ENCODE measurements at places on chromosomes 2 and 18.

DNA sequence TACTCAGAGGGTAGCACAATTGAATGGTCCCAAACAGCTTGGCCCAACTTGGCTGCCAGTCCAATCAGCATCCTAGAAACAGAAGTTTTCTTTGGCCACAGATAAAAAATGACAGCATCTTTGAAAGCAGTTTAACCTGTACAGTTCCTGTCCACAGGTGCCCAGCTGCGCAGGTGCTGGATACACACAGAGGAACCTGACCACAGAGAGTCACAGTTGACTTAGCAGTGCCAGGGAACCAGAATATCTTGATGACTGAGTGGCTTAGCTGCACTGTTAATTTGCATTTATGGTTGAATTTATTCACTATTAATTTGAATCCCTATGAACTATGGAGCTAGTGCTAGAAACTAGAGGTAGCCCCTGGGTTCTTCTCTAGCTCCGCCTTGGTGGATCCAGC, 93.7 kb downstream of the TPGS2 start:
- no peak for DNase-seq

DNA sequence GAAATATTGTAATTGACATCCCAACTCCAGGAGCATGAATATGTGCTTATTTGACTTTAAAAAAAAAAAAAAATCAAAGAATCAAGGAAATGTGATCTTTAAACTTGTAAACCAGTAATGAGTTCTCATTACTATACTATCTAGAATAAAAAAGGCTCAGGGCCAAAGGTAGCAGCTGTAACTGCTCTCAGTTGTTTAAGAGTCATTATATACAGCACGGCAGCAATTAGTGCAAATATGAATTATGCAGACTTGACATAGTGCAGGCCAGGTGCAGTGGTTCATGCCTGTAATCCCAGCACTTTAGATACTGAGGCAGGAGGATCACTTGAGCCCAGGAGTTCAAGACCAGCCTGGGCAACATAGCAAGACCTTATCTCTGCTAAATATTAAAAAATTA, 125.7 kb upstream of the TTC39C start:
- DNase-seq: no peak

GRCh38 chr2:160703648-160704585, 210.3 kb upstream of the RBMS1 start:
- DNase-seq: no peak

- no peak for DNase-seq
These were observed 56.3 kb downstream of the DNAH7 start for GRCh38 chr2:196012314-196012713.

DNA sequence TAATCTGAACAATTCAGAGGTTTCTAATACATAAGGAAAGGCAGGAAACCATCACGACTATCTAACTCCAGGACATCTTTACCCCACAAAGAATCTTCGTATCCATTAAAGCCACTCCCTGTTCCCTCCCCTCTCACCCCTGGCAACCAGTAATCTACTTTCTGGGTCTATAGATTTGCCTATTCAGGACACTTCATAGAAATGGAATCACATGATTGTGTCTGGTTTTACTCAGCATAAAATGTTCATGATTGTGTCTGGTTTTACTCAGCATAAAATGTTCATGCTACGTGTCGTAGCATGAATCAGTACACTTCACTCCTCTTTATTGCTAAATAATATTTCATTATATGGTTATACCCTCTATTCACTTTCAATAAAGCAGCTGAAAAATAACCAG, 11.6 kb downstream of the FECH start:
- no peak for DNase-seq

- no peak for DNase-seq
These were observed 100.3 kb upstream of the TFPI start for GRCh38 chr2:187654535-187654934.

DNA sequence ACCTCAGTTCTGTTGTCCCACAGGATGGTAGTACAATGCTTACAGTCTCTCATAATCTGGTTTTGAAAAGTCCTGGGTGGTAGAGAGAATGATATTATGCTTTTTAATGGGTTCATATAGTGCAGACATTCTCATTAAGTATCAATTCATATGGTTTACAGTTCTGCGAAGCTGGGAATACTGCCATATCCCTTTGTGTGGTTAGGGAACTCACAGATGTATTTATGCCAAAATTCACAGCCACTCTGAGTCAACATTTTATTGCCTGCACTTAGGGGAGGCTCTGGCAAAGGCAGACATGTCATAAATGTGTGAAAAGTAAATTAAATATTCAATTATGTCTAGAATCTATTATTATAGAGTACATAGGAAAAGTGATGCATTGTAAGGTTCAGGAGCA, 808.2 kb downstream of the SUCLG1 start:
- DNase-seq: no peak

DNA sequence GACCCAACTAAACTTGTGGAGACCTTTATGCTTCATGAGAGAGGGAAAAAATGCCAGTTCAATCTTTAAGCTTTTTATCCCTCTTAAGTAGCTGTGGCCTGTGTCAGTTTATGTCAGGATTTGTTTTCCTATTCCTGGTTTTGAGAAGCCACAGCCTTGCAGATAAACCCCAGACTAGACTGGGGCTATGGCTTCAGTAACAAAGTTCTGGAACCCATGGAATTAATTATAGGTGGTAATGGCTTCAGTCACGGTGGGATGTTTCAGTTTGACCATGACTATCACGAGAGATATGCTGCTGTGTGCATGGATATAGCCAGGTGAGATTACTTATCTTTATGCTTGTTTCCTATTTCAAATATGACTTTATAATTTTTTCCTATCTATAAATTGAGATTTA, 134.8 kb downstream of the RAPGEF4 start:
- DNase-seq: no peak

- peak; percentile 31 for DNase-seq
These were observed 182.4 kb downstream of the NCK2 start for GRCh38 chr2:105926960-105927678.

GRCh38 chr2:71181316-71181715, 45.6 kb downstream of the PAIP2B start:
- no peak for DNase-seq

DNA sequence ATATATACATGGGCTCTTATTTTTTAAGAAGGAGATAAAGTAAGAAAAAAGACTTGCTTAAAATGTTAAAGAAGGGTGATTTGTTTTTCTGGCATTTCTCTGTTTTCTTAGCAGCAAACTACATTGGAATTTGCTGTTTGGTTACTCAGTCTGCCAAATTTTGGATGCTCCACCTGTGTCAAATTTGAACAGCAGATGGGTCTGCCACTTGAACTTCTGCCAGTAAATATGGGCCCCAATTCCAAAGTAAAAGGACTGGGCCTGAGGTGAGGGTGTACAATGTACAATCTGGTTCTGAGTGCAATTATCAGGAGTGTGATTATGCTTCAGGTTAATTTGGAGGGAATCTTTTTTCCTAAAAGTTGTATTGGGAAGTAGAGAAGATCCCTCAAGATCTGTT, 794.5 kb downstream of the DSC3 start:
- no peak for DNase-seq

- DNase-seq: no peak
These were observed 12.2 kb upstream of the ZAP70 start for GRCh38 chr2:97701186-97701585.

DNA sequence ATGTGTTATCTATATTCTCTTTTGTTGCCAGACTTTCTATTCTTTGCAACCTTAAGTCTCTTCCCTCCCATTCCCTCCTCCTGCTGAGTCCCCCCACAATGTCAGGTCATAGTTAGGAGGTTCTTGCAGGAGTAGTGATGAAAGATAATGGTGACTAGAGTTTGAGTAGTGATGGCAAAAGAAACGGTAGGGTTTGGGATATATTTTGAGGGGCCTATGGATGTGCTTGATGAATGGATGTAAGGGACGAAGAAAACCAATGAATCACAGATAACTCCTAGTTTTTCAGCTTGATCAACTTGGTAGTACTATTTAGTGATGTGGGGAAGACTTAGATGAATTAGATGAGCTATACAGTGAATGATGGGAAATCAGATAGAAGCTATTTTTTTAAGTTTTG, 21.0 kb downstream of the EML4 start:
- no peak for DNase-seq

GRCh38 chr2:167862296-167862695, 385.1 kb downstream of the STK39 start:
- no peak for DNase-seq

GRCh38 chr2:32678825-32679224, 51.0 kb downstream of the TTC27 start:
- DNase-seq: no peak

DNA sequence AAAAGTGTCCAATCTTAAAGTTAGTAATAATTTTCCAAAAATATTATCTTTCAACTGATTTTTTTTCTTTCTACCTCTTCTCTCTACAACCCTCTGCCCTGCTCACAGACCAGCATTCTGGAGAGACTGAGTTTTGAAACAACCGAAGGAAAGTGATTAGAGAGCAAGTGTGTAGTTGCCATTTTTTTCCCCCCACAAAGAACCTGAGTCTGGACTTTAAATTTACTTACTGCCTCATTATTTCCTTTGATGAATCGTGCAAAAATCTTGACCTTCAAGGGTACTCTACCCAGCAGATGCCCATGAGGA, 63.4 kb upstream of the NEUROD1 start:
- no peak for DNase-seq

DNA sequence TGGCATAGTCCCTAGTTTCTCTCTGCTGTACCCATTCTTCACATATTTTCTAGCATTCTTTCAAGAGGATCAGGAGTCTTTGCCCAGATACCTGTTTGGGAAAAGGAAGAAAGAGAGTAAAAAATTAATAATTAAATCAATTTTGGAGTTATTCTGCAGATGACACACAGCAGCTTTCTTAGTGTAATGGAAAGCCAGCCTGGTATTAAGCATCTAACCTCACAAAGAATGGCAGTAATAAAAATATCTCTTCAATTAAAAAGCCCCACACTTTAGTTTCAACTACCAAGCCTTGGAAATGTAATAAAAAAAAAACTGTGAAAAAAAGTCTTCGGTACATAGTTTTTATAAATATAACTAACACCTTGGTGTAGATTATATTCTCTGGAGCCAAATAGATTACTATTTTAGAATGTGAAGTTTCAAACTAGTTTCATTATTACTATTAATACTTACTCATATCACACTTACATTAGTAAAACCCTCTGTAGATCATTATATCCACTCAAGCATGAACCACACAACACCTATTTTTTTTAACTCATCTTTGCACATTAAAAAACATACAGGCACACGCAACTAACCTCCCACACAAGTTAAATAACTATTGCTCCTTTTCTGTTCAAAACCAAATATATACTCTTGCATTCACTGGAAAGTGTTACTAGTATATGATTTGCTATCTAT, 90.9 kb downstream of the GPD2 start:
- DNase-seq: no peak

DNA sequence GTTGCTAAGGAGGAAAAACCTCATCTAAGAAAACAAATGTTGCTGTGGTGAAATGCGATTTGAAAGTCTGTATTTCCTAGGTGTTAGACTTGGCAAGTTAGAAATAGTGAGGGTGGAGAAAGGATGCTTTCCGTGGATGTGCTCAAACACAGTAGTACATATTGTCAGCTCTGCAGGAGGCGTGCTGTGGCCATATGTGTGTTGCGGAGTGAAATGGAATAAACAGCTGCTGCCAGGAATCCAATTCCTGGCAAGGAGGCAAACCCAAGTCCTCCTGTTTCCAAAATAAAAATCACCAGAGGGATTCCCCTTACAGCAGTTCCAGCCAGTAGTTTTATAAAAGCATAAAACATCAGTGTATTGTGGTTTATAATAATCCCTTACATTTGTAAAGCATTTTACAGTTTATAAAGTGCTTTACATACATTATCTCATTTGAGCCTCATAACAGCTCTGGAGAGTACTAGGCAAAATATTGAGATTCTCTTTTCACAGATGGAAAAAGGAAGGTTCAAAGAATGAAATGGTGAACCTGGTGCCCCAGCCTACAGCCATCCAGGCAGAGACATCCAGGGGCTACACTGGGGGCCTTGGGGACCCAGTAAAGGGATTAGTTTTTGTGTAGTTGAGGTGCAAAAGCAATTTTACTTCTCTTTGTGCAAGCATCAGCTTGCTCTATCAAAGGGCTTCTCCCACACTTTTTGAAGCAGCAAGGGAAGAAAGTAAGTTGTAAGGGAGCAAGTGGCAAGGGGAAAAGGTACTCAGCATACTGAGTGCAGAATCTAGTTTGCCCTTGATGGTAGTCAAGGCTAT, 206.0 kb downstream of the AGPS start:
- no peak for DNase-seq

DNA sequence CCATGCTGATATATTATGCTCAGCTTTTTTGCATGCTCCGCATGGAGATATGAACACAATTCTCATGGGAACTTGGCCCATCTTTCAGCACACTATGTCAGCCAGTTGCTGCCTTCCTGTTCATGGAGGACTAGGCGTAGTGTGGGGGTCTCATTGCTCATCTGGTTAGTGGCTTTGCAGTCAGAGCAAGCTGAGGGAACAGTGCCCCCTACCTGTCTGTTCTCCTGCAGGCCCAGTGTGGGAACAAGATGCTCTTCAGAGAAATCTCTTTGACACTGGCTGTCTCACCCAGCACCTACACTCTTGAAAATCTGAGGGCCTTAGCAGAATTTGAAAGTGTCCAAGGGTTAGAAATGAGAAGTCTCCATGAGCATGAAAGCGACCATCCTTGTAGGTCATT, 47.1 kb downstream of the SPTBN1 start:
- no peak for DNase-seq

DNA sequence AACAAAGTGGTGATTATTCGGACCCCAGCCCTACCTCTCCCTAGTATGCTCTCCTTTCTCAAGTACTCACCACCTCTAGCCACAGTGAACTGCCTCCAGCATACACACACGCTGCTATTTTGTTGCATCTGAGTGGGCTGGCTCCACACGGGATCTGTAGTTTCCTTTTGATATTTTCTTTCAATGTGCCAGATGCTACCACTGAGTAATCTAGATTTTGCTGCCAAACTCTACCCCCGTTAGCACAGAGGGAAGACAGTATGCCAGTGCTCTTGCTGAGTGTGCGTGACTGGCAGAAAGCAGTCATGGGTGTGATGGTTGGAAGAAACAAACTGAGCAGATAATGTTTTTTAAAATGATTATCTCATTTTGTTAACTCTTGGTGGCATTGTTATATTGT, 11.6 kb downstream of the CFLAR start:
- no peak for DNase-seq

GRCh38 chr2:44324971-44325426, 36.3 kb downstream of the PREPL start:
- DNase-seq: no peak

GRCh38 chr2:105912081-105912480, 167.4 kb downstream of the NCK2 start:
- DNase-seq: no peak
